ENCODE measurements at places on chromosomes 13 and 19.

GRCh38 chr19:13100031-13100588 is 2.5 kb downstream of the LYL1 start:
- peak; percentile 59 for DNase-seq

DNA sequence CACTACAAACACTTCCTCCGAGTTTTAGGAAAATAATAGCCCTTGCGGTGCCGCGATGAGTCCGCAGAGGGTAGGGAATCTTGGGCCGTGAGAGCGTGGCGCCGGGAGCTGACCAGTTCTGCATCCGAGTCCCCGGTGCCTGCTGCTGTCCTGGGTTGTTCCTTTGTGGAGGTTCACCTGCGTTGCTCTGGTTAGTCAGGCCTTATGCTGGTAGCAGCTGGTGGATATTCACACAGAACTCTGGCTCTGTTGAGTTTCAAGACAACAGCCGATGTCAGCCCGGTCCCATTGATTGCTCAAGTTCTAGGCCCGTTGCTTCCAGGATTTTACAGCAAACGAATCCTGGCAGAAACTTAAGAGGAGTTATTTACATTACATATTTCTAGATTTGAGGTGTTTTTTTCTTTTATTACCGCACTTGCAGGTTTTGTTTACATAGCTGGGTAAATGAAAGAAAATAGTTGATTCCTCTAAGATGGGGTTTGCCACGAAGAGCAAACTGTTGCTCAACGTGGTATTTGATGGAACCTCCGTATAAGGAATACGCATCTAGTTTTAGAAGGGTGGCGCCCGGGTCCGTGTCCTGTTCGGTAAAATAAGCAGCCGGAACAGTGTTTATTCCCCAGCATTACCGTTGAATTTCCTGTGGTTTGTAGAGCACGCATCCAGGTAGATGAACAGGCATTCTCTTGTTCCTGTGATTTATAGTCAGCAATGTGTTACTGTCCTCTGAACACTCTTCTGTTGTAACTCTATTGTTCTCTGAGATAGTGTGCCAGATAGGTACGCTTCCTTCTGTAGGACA is 1.3 kb downstream of the CLDN10 start:
- DNase-seq: no peak

DNA sequence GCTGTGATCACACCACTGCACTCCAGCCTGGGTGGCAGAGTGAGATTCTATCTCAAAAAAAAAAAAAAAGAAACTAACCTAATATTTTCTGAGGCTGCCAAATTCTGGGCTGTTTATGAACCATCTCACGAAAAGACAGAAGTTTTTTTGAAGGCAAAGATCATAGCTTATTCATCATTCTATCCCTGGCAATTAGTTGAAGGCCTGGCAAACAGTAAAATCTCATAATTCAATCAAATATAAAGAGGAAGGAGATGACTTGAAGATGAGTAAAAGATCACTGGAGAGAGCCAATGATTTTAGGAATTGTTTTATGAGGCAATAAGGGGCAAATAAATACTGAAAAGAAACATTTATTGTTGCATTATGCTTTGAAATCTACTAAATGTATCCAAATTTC is 216.5 kb downstream of the DCLK1 start:
- DNase-seq: no peak

DNA sequence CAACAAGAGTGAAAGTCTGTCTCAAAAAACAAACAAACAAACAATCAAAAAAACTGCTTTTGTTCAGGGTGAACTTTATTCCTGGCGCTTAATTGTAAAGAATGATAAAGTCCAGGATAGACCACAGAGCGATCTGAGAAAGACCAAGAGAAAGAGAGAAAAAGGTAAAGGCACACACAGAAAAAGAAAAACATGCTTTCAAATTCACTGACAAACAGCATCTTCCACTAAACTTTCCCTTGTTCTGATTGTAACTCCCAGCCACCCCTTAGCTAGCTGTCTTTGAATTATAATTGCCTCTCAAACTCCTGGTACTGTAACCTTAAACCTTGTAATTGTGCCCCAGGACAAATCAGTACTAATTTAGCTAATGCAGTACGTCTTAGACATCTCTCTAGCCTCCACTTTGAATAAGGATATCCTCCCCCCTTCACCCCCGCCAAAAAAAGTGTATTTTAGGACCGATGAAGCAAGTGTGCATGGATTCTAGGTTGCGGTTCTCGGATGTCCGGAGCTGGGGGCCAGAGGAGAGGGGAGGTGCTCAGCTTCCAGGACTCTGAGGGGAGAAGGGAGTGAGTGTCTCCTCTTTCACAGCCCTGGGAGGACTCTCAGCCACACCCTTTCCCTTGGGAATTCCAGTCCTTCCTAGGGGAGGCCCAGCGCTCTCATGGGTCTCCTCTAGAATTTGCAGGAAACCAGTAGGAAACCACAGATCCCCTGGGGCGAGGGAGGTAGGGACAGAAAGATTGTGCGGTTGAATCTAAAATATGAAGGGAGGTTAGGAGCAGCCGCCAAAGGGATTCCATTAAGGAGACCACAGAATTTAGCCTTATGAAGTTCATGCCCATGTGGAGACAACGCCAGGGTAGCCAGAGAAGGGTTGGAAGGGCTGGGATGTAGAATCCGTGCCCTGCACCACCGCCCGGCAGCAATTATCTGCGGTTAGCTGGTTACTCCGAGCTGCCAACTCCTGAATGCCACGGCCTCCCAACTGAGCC is 19.7 kb downstream of the ZNF536 start:
- DNase-seq: no peak

DNA sequence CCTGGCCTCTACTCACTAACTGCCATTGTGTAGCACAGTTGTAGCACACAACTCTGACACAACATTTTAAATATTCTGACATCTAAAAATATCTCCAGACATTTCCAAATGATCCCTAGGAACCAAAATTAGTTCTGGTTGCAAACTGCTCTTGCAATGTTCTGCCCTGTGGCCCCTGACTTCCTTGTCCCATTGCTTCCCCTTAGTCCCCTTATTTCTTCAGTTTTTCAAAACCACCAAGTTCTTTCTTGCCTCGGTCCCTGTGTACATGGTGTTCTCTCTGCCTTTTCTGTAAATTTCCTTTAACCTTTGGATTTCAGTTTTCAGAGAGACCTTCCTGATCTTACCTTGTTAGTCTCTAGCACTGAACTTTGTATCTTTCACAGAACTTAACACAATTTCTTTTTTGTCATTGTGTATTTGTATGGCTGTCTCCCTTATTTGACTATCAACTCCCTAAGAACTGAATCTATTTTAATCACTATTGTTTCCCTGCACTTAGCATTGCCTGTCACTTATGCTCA is 87.6 kb upstream of the MLNR start:
- no peak for DNase-seq

DNA sequence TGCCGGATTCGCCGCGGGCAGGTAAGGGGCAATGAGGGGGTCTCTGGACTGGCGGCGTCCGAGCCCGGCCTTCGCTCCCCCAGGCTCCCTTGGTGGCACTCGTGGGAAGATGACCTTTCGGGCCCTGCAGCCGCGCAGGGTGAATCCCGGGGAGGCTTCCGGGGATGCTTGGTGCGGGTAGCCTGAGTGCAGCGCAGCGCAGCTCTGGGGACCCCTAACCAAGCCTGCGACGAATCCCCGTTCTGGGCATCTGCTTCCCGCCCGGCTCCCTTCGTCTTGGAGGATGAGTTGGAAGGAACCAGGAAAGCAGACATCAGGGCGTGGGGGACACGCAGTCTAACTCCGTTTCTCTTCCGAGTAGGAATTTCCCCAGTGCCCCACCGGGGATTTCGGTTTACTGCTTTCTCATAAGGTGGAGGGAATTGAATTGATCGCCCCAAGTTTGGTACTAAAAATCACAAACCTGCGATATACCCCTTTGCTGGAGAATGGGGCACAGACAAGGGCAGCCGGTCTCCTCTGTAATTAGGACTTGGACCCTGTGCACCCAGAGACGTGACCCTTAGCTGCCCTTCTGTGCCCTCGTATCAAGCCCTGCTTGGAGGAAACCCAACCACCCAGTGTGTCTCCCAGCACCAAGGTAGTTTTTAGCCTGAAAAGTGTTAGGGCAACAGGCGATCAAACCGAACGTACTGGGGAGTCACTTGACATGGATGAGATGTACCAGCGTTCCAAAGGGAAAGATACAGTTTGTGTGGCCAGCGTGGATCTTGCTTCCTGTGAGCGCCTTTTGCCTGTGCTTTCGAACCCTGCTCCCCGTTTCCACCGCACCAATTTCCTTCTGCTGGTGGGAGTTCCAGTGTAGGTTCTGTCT is 1.0 kb downstream of the GPC5 start:
- DNase-seq: no peak

DNA sequence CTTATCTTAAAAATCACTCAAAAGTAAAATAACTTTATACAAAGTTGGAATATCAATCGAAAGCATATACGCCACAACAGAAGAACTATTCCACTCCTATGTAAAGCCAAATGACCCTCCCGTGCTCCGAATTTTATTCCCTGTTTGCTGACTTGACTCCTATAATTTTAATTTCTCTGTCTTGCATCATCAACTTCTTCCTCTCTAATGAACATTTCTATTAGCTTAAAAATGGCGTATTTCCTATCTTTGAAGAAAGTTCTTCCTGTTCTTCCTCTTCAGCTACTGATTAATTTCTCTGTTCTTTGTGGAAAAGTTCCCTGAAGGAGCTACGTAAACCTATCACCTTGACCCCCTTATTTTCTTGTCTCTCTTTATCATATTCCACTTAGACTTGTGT is 389.3 kb downstream of the LMO7 start:
- DNase-seq: no peak

GRCh38 chr13:62837895-62838294 is 1422.2 kb upstream of the PCDH20 start:
- no peak for DNase-seq

GRCh38 chr19:29882719-29883105 is 59.3 kb upstream of the URI1 start:
- no peak for DNase-seq

- no peak for DNase-seq
Observed at GRCh38 chr19:35929876-35930275, 6.3 kb upstream of the LRFN3 start.

GRCh38 chr13:108963276-108963810 is 333.9 kb downstream of the MYO16 start:
- no peak for DNase-seq

- DNase-seq: no peak
Observed at GRCh38 chr13:33015791-33016323, 366 bp upstream of the KL start.

- no peak for DNase-seq
Observed at GRCh38 chr13:113560645-113561416, 23.7 kb upstream of the TFDP1 start.

- DNase-seq: no peak
Observed at GRCh38 chr19:32181216-32181920, 164.0 kb upstream of the ZNF507 start.

DNA sequence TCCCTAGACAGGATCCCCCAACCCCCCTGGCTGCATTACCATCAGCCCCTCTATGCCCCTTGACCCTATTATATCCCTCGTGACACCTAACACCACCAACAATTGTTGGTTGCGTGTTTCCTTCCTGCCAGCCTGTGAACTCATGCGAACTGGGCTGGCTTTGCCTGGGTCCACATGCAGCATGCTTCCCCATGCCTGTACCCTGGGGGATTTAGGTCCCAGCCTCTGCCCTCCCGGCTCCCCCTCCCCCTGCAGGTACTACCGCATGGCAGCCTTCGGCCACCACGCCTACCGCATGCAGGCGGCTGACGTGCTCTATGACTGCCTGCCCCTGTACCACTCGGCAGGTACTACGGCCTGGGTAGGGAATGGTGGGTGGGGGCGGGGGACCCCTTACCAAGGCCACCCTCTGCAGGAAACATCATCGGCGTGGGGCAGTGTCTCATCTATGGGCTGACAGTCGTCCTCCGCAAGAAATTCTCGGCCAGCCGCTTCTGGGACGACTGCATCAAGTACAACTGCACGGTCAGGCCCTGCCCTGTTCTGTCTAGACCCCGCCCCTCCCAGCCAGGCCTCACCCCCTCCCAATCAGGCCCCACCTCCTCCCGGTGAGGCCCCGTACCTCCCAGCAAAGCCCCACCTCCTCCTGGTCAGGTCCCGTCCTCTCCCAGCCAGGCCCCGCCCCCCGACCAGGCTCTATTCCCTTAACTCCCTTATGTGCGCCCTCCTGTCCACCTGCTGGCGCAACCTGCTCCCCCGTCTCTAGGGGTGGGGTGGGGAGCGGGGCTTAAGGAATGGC is 18.5 kb downstream of the SLC27A1 start:
- DNase-seq: peak; percentile 92

- no peak for DNase-seq
Observed at GRCh38 chr19:19119325-19120237, 18.7 kb downstream of the TMEM161A start.

GRCh38 chr19:31112158-31112557 is 237.1 kb downstream of the TSHZ3 start:
- DNase-seq: no peak

DNA sequence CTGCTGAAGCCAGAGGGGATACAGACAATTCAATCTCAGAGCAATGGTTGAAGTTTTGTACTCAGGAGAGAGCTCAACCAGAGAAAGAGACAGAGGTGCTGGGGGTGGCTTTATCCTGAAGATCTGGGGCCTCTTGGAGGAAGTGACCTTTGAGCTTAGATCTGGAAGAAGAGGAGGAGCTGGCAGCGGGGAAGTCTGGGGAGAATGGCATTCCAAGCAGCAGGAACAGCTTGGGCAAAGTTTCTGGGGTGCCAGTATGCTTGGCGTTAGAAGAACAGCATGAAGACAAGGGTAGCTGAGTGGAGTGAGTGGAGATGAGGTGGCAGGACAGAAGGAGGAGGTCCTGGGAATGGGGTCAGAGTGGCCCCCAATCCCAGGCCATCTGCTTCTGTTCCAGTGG is 11.3 kb downstream of the MAST3 start:
- DNase-seq: no peak

DNA sequence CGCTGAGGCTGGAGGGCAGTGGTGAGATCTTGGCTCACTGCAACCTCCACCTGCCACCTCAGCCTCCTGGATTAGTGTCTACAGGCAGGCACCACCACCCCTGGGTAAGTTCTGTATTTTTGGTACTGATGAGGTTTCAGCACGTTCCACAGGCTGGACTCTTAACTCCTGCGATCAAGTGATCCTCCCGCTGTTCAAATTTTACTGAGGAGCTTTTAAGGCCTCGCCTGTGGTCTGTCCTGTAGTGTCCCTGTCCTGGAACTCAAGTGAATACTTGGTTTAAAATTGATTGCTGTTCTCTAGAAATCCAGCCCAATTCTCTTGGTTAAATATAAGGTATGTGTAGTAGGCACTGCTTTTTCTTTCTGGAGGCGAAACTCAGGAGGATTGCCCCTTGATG is 65.2 kb downstream of the DPRX start:
- DNase-seq: no peak

- peak; percentile 36 for DNase-seq
Observed at GRCh38 chr19:3606690-3607289, at the start of gene TBXA2R. TSS of gene TBXA2R (minus strand) at chr19:3606875. CDS start at chr19:3600634, 6,241 bp downstream.

DNA sequence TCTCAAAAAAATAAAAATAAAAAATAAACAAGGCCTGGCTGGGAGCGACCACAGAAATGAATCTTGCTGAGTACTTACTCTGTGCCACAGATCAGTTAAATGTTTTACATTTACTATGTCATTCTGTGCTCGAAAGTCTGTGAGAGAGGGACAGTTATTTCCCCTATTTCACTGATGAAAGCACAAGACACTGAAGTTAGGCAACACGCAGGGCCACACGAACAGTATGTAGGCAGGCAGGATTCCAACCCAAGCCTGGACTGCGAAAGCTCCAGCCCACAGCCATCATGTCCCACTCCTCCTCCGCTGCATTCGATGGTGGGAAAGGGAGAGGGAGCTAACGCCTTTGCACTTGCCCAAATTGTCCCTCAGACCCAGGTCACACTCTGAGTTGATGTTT is 34.2 kb downstream of the RUBCNL start:
- DNase-seq: no peak
